ENCODE measurements at places on chromosomes 4 and X. TPM values are rescaled to one million over a fixed set of nuclear protein-coding genes. Genes with fewer than 3 reads are reported as not detected.
A peak's percentile ranks its signal among the peaks of the same experiment; 100 is the strongest.

The XAGE2 gene
- polyA plus RNA-seq = not detected

The SLC6A8 gene
- 0.07 TPM for polyA plus RNA-seq

The RHOXF2 gene
- not detected for polyA plus RNA-seq

The ADH1C gene
- polyA plus RNA-seq = not detected

The FGF13 gene
- polyA plus RNA-seq = not detected

The SLC10A4 gene
- not detected for polyA plus RNA-seq

- no peak for DNase-seq
- no peaks in the 10 kb centered on the region for H3K36me3 ChIP-seq
- H3K4me1 ChIP-seq = no peaks in the 10 kb centered on the region
- no peak overlapping the region for H3K4me3 ChIP-seq
- no peaks in the 10 kb centered on the region for H3K27me3 ChIP-seq
- H3K27ac ChIP-seq = no peak overlapping the region
Measured at GRCh38 chr4:113012122-113012725, 37.2 kb upstream of the ANK2 start.

DNA sequence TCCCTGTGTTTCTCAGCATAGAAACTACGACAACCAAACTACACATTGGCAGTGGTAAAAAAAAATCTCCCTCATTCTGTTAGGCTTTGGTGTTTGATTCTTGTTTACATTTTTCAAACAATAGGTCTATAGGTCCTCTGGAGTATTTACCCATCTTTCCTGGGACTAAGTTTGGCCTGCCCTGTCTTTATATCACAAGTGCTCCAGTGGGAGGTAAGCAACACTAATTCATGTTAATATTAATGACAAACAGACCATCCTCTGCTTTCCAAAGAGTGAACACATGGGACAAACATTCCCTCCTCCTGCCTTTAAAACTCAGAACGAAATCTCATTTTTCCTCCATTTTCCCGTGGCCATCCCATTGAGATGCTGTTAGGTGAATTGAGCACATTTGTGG is 514.1 kb upstream of the INTU start:
- H3K27ac ChIP-seq = no peak overlapping the region
- no peak overlapping the region for H3K4me3 ChIP-seq
- H3K27me3 ChIP-seq = no peaks in the 10 kb centered on the region

- H3K27ac ChIP-seq = no peak overlapping the region
- H3K36me3 ChIP-seq = no peaks in the 10 kb centered on the region
- no peaks in the 10 kb centered on the region for H3K4me1 ChIP-seq
- H3K4me3 ChIP-seq = no peak overlapping the region
Measured at GRCh38 chr4:97720869-97721432, 422.3 kb downstream of the STPG2 start.

GRCh38 chr4:84503495-84504437 is 4.7 kb upstream of the NKX6-1 start:
- H3K27me3 ChIP-seq = peaks cover 30% of the 10 kb centered on the region
- no peak overlapping the region for H3K4me3 ChIP-seq
- peaks cover 7% of the 10 kb centered on the region for H3K36me3 ChIP-seq
- peaks cover 8% of the 10 kb centered on the region for H3K4me1 ChIP-seq
- no peak overlapping the region for H3K27ac ChIP-seq

- H3K27me3 ChIP-seq = no peaks in the 10 kb centered on the region
- no peak overlapping the region for H3K4me3 ChIP-seq
- no peak overlapping the region for H3K27ac ChIP-seq
- H3K4me1 ChIP-seq = no peaks in the 10 kb centered on the region
- no peaks in the 10 kb centered on the region for H3K36me3 ChIP-seq
- no peak for DNase-seq
Measured at GRCh38 chr4:176309046-176309445, 10.7 kb upstream of the SPCS3 start.

GRCh38 chr4:88008122-88008742 is 797 bp downstream of the PKD2 start:
- no peaks in the 10 kb centered on the region for H3K36me3 ChIP-seq
- peaks cover 51% of the 10 kb centered on the region for H3K4me1 ChIP-seq
- peak overlapping the region; percentile 91 for H3K4me3 ChIP-seq
- no peak overlapping the region for H3K27ac ChIP-seq
- peaks cover 4% of the 10 kb centered on the region for H3K27me3 ChIP-seq

GRCh38 chr4:22345055-22345454 is 170.8 kb downstream of the ADGRA3 start:
- no peak for DNase-seq
- H3K4me3 ChIP-seq = no peak overlapping the region
- H3K27me3 ChIP-seq = peaks cover 2% of the 10 kb centered on the region
- no peaks in the 10 kb centered on the region for H3K36me3 ChIP-seq
- no peaks in the 10 kb centered on the region for H3K4me1 ChIP-seq

GRCh38 chr4:17241835-17242234 is 270.1 kb downstream of the QDPR start:
- no peak overlapping the region for H3K4me3 ChIP-seq
- no peak for DNase-seq
- H3K36me3 ChIP-seq = no peaks in the 10 kb centered on the region
- no peak overlapping the region for H3K27ac ChIP-seq
- peaks cover 2% of the 10 kb centered on the region for H3K27me3 ChIP-seq

GRCh38 chr4:67051000-67051789 is 494.1 kb downstream of the CENPC start:
- no peak for DNase-seq
- no peak overlapping the region for H3K27ac ChIP-seq
- no peaks in the 10 kb centered on the region for H3K36me3 ChIP-seq
- H3K4me3 ChIP-seq = no peak overlapping the region
- H3K4me1 ChIP-seq = no peaks in the 10 kb centered on the region

DNA sequence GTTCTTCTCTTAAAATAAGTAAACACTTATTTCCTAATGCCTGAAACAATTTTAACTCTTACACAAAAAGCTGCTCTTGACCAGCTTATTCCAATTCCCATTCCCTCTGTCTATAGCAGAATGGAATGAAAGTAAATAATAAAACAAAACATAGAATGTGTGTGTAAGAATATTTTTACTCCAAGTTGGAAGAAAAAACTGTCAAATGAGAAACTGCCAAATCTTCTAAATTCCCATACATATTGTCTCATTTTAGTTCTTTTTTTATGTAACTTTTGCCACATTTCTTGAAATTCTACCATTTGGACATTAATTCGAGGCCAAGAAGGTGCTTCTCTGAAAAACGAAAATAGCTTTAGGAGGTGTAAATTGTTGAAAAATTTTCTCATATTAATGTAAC is 477.1 kb downstream of the FAT4 start:
- H3K4me1 ChIP-seq = no peaks in the 10 kb centered on the region
- H3K27me3 ChIP-seq = no peaks in the 10 kb centered on the region
- H3K4me3 ChIP-seq = no peak overlapping the region
- H3K36me3 ChIP-seq = no peaks in the 10 kb centered on the region
- H3K27ac ChIP-seq = no peak overlapping the region
- DNase-seq = no peak

DNA sequence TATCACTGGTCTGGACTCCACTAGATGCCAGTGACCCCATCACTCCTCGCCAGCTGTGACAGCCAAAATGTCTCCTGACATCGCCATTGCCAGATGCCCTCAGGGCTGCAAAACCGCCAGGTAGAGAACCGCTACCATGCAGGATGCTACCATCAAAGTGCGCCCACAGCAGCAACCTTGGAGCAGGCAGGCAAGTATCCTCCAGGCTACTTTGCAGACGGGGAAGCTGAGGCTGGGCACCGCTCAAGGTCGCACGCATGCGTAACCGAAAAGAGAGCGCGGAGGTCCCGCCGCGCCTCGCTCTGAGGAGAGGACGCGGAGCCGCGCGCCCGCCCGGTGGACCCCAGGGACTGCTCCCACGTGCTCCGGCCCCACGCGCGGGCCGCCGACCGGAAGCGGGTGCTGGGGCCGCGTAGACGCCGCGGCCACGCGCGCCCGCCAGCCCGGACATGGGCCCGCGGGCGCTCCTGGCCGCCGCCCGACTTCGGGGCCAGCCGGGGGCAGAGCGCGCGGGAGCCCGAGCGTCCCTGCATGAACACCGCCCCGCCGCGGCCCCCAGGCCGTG is at the start of gene STS:
Gene STS, plus strand, starts transcription at position 300 of the 565 bp plus-strand sequence. CDS start 105,488 bp downstream, outside the sequence.
- DNase-seq = no peak
- peaks cover 20% of the 10 kb centered on the region for H3K27me3 ChIP-seq
- peaks cover 33% of the 10 kb centered on the region for H3K4me1 ChIP-seq
- no peaks in the 10 kb centered on the region for H3K36me3 ChIP-seq
- peak within 1 kb of the TSS; percentile 92 for H3K27ac ChIP-seq

DNA sequence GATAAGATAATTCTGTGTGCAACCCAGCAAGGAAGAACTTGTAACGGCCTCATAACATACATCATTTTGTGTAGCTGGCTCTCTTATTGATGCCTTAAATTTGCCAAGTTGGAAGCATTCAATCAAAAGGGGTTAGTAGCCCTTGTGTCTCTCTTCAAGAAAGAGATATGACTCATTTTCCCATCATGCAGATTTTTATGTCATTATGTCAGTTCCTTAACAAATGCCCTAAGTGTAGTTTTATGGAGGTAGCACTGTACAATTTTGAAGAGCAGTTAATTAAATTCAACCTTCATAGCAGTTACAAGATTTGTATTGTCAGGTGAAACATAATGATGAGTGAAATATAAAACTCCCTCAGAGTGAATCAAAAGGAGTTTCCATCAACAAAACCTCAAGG is 215.6 kb downstream of the GRIA3 start:
- H3K27ac ChIP-seq = no peak overlapping the region
- no peaks in the 10 kb centered on the region for H3K4me1 ChIP-seq
- H3K4me3 ChIP-seq = no peak overlapping the region
- no peak for DNase-seq

DNA sequence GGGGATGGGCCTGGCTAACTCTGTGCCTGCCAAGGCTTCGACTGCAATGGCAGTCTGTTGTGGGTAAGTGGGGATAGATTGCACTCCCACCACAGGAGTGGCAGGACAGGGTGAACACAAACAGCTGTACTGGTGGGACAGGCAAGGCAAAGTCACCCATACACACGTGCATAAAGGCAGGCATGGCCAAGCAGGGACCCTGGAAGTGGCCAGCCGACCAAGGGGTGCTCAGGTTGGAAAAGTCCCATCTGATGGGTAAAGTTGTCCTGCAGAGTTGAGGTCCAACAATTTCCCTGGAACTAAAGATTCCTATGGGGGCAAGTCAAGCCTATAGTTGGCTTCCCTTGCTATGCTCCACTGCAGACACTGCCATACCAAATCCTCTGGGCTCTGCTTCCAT is 1961.9 kb upstream of the ADGRL3 start:
- H3K4me3 ChIP-seq = no peak overlapping the region
- DNase-seq = no peak
- H3K27me3 ChIP-seq = no peaks in the 10 kb centered on the region
- H3K36me3 ChIP-seq = no peaks in the 10 kb centered on the region

DNA sequence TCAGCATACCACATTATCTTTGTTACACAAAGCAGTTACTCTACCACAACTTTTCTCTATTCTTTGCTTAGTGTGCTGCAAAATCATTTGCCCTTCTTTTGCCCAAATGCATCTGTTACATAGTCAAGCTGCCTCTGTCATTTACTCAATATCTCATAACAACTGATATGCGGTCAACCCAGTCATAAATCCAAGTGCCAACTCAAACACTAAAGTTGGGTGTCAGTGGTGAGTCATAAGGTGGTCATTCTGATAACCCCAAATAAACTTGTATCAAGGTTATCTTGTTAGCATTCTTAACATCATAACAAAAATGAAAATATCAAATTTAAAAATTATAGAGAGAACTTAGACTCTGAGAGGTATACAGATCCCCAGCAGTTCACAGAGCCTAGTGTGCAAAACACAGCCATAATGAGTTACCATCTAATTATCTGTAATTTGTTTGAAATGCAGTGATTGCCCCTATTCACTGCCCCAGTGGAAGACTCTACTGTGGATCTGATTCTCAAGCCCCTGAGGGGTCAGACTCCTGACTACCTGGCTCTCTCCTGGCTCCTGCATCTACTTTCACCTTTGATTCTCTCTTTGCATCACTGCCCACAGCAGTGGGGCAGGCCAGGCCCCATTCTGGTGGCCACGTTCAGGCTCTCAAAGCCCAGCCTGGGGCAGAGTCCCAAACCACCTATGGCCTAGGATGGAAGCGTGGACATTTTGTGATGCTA is 29.2 kb downstream of the TBC1D9 start:
- H3K36me3 ChIP-seq = no peaks in the 10 kb centered on the region
- DNase-seq = no peak
- H3K4me1 ChIP-seq = no peaks in the 10 kb centered on the region

GRCh38 chr4:181504924-181505323 is 738.3 kb upstream of the TENM3 start:
- no peak overlapping the region for H3K27ac ChIP-seq
- no peaks in the 10 kb centered on the region for H3K27me3 ChIP-seq
- no peaks in the 10 kb centered on the region for H3K4me1 ChIP-seq
- no peak overlapping the region for H3K4me3 ChIP-seq
- H3K36me3 ChIP-seq = no peaks in the 10 kb centered on the region

DNA sequence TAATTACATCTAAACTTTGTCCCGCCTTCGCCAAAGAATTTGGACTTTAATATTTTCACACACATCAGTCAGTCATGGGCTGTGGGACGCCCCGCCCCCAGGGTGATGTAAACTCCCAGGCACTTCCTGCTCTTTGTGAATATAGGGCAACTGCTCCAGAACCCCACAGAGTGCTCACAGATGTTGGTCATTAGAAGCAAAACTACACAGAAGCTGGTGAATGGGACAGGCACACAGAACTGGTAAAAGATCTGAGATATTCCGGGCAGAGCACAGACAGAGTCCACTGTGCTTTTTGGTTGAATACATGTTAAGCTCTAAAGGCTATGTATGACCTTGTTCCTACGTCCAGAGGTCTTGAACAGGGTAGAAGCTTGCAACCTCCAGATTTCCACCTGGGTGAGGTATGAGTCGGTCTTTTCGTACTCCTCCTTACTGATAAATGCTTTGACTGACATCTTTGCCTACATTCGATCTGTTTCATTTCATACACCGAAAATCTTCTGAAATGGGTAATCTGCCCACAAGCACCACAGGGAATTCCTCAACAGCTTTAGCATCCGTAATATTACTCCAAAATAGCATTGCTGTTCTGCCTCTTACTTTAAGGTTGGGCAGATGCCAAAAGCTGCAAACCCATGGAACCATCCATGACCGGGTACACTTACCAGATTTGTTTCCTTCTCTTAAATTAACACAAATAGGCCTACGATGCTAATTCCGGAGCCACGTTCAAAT is 144.6 kb downstream of the AMELX start:
- no peak for DNase-seq
- peaks cover 3% of the 10 kb centered on the region for H3K27me3 ChIP-seq
- no peak overlapping the region for H3K27ac ChIP-seq
- H3K4me3 ChIP-seq = no peak overlapping the region

GRCh38 chrX:150792949-150793527 is 99.8 kb downstream of the MTMR1 start:
- H3K36me3 ChIP-seq = peaks cover 20% of the 10 kb centered on the region
- H3K4me1 ChIP-seq = no peaks in the 10 kb centered on the region
- no peak for DNase-seq
- no peaks in the 10 kb centered on the region for H3K27me3 ChIP-seq
- no peak overlapping the region for H3K27ac ChIP-seq

DNA sequence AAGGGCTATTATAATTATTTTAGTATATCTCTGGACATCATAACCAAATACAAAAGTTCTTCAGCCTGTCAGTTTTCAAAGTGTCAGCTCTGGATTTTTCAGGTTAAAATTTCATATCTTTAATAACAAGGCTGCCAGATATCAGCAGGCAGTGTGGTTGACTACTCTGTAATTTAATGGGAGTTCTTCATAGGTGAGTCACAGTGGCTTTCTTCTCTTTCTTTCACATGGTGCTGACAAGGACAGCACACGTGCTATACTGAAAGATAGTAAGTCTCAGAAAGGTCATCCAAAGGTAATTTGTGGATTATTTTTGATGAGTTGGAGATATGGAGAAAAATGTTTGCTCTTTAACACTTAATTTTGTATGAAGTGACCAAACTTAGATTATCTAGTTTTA is 43.2 kb downstream of the GALNT7 start:
- no peak overlapping the region for H3K27ac ChIP-seq
- no peak overlapping the region for H3K4me3 ChIP-seq
- peaks cover 2% of the 10 kb centered on the region for H3K27me3 ChIP-seq
- peaks cover 5% of the 10 kb centered on the region for H3K36me3 ChIP-seq
- peaks cover 12% of the 10 kb centered on the region for H3K4me1 ChIP-seq
